ENCODE measurements at places on chromosomes 16 and 17. TPM values are rescaled to one million over a fixed set of nuclear protein-coding genes. Genes with fewer than 3 reads are reported as not detected.

GRCh38 chr16:16127469-16128116, 95.7 kb downstream of the ABCC6 start:
- DNase-seq = peak; percentile 69

DNA sequence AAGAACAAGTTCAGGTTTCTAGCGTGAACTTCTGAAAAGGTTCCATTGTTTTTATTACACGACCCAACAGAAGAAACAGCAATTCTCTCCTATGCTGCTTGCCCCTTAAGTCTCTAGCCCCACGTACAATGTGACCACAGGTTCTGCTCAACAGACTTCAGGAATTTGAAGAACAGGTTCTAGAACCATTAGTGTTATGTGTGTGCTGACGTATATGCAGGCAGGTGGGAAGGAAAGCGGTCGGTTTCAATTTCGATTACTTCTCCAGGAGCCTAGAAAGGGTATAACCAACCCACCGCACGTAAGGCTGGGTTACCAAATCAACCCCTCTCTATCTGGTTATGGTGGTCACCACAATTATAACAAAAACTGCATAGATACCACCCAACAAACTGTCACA, 39.4 kb downstream of the XPO6 start:
- no peak for DNase-seq

GRCh38 chr17:62892870-62893338, 73.1 kb upstream of the TANC2 start:
- DNase-seq = peak; percentile 60

GRCh38 chr16:55899857-55900256, 24.7 kb upstream of the CES5A start:
- DNase-seq = no peak

- DNase-seq = no peak
Observed at GRCh38 chr17:62670202-62670821, 42.8 kb downstream of the MRC2 start.

DNA sequence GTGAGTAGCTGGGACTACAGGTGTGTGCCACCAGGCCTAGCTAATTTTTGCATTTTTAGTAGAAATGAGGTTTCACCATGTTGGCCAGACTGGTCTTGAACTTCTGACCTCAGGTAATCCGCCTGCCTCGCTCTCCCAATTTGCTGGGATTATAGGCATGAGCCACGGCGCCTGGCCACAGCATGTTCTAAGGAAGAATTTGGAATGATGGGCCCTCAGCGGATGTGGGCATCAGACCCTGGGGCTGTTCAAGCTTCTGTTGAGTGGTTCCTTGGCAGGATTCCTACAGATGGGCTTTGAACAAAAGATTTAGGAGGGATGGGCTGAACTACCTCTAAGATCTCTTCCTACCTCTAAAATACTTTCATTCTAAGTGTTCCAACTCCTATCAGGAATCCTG, 4.1 kb downstream of the PRPSAP2 start:
- no peak for DNase-seq

DNA sequence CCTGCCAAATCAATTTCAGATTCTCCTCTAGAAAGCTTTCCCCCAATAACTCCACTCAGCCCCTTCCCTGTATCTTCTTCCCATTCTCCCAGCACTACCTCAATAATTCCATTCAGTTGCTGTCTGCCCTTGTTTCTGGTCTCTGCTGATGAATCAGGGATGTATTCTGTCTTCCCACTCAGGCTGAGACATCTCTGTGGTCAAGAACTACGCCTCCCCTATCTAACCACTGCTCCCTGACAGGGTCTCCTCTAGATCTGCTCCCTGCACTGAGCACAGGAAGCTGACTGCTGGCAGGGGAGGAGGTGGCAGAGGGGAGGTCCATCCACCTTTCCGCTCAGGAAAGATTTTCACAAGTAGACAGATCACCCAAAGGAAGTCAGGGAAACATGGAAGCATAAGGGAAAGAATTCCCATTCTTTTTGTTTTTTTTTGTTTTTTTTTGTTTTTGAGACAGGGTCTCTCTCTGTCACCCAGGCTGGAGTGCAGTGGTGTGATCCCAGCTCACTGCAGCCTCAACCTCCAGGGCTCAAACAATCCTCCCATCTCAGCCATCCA, 16.9 kb upstream of the SP2 start:
- no peak for DNase-seq

DNA sequence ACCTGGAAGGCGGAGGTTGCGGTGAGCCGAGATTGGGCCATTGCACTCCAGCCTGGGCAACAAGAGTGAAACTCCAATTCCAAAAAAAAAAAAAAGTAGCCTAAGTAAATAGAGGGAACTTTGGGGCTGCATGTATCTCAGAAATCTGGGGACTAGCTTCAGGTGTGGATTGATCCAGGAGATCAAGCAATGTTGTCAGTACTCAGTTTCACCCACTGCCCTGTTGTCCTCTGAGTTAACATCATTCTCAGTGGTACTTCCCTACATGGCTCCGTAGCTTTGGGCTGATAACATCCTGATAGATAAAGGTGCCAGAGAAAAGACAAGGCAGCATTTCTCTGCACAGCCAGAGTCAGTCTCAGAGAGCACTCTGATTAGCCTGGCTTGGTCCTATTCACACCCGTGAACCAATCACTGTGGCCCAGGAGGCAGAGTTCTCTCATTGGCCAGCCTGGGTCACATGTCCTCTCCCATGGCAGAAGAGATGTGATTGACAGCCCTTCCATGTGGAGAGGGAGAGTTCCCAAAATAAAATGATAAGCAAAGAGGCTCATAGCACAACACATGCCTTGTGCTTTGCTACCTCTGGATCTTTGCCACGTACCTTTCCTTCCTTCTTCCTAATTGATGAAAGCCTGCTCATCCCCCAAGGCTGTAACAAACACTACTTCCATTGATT, 99.6 kb downstream of the ABCC1 start:
- no peak for DNase-seq

GRCh38 chr17:61442136-61442775, 10.0 kb upstream of the TBX4 start:
- DNase-seq = no peak

- DNase-seq = peak; percentile 52
Observed at GRCh38 chr17:47276868-47277267, 23.2 kb downstream of the ITGB3 start.

- DNase-seq = no peak
Observed at GRCh38 chr17:6567528-6568183, 11.3 kb upstream of the PITPNM3 start.

DNA sequence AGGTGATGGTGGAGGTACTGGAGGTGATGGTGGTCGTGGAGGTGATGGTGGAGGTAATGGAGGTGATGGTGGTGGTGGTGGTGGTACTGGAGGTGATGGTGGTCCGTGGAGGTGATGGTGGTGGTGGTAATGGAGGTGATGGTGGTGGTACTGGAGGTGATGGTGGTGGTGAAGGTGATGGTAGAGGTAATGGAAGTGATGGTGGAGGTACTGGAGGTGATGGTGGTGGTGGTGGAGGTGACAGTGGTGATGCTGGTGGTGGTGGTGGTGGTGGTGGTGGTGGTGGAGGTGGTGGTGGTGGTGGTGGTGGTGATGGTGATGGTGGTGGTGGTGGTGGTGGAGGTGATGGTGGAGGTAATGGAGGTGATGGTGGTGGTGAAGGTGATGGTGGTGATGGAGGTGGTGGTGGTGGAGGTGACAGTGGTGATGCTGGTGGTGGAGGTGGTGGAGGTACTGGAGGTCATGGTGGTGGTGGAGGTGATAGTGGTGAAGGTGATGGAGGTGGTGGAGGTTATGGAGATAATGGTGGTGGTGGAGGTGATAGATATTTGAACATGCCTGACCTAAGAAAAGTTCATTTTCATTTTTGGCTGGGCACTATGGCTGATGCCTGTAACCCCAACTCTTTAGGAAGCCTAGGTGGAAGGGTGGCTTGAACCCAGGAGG, 55.0 kb downstream of the RNF213 start:
- no peak for DNase-seq

DNA sequence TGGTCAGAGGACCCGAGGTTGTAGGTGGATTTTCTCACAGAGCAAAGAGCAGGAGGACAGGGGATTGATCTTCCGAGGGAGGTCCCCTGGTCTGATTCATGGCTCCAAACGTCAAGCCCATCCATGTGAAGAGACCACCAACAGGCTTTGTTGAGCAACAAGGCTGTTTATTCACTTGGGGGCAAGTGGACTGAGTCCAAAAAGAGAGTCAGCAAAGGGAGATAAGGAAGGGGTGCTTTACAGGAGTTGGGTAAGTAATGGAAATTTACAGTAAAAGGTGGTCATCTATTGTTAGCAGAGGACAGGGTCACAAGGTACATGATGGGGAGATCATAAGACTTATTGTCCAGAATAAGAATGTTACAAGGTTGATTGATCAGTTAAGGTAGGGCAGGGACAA, 2285.8 kb downstream of the TP53TG3F start:
- DNase-seq = no peak

GRCh38 chr16:81586417-81586816, 141.8 kb downstream of the CMIP start:
- DNase-seq = no peak

GRCh38 chr16:19323596-19323995, 38.1 kb downstream of the CLEC19A start:
- DNase-seq = no peak

GRCh38 chr16:84484579-84485254, 19.7 kb downstream of the MEAK7 start:
- peak; percentile 62 for DNase-seq

DNA sequence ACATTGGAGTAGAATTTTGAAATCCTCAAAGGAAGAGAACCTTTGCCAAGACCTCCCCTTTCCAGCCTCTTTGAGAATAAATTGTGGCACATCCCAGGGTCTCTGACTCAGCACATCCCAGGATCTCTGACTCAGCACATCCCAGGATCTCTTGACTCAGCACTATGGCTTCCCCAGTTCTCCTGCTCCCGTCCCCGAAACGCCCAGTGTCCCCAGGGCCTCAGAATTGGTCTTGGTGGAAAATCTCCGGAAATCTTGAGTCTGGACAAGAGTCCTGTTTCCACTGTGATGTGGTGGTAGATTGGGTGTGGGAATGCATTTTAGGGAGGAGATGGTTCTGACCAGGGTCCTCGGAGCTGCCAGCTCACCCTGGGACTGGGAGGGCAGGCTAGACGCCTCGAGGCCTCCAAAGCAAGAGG, 19.2 kb downstream of the PLXDC1 start:
- DNase-seq = peak; percentile 42

- DNase-seq = peak; percentile 42
Observed at GRCh38 chr17:80068301-80069222, 32.1 kb downstream of the CCDC40 start.

- no peak for DNase-seq
Observed at GRCh38 chr16:87348616-87349157, 31.5 kb upstream of the C16orf95 start.

- no peak for DNase-seq
Observed at GRCh38 chr17:29820425-29820824, 109.6 kb downstream of the SSH2 start.

DNA sequence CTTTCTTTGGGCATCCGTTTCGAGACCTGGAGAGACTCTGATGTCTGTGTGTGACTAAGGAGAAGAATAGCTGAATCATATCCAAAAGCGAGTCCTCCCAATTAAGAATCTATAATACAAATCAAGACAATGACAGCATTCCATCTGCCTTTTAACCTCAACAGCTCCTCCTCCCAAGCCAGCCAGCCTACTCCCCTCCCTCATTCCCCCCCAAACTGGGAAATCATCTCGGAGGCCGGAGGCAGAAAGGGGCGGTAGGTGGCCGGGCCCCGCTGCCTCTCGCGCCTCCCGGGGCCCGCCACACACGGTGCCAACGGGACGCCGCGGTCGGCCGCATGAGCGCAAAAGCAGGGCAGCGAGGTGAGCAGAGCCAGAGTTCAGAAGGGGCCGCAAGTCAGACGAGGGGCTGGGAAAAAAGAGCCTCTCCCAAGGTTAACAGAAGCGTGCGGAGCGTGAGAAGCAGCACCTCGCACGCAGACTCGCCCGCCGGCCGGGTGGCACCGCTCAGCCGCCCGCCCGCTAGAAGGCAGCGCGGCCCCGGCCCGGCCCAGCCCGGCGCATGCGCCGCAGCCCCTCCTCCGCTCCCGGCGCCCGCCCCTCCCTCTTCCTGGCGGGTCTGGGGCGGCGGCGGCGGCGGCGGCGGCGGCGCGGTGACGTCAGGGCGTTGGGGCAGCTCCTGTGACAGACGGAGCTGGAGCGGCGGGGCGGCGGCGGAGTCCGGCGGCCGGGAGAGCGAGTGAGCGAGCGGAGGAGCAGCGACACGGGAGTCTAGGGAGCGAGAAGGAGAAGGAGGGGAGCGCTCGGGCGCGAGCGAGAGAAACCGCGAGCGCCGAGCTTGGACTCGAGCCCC, at the start of gene PAFAH1B1:
Gene PAFAH1B1 (plus strand): TSS at position 684 of the 850 bp plus-strand sequence. CDS start 44,635 bp downstream, outside the sequence.
- DNase-seq = peak; percentile 93

DNA sequence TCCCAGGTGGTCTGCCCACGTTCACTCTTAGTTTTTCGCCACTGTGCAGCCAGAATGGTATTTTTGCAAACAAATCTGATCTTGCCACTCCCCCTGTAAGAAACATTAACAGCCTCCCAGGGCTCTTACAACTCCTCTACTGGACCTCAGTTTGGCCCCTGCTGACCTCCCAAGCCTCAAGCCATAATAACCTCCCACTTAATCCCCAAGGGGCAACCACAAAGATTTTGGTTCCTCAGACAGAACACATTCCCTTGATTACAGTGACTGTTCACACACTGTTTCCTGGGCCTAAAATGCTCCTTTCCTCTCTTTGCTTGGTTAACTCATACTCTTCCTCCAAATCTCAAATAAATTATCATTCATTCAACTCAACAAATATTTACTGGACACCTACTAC, 21.5 kb upstream of the CD300E start:
- no peak for DNase-seq

DNA sequence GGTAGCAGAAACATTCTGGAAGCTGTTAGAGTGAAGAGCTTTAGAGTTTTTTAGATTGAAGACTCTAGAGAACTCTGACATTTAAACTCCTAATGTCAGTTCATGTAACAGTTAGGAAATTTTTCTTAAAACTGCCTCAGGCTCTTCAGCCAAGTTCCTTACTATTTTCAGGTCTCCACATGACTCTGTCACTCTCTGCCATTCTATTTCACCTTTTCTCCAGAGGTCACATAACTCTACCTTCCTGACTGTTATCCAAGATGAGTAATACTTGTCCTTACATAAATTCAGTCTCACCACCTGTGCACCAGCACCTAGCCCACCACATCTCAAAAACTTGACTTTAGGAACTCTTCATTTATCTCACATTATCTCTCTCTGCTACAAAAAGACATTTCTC, 347.1 kb upstream of the CA10 start:
- DNase-seq = no peak

Gene SRL
- total RNA-seq = 1.4 TPM

Gene RNF166
- total RNA-seq = 28.4 TPM

Gene MYL4
- total RNA-seq = 0.55 TPM

Gene PIRT
- 0.32 TPM for total RNA-seq

Gene CLEC19A
- total RNA-seq = 0.26 TPM

Gene C1QTNF8
- total RNA-seq = not detected

Gene GAST
- not detected for total RNA-seq

Gene TBC1D3B
- 6.0 TPM for total RNA-seq

Gene MYH8
- total RNA-seq = not detected

Gene PABPN1L
- not detected for total RNA-seq

Gene ARHGAP23
- total RNA-seq = 37.6 TPM

Gene KCNJ16
- total RNA-seq = 93.9 TPM

Gene KRTAP9-2
- not detected for total RNA-seq

Gene KRTAP3-1
- not detected for total RNA-seq

Gene CPNE7
- 3.6 TPM for total RNA-seq
